Hematopoietic multipotent progenitor cell treated with erythropoietin and hydrocortisone succinate and interleukin-3 and kit ligand, for 6 days (in vitro differentiated cells): ENCODE measurements at places on chromosomes 1 and 21.
A peak's percentile ranks its signal among the peaks of the same experiment; 100 is the strongest.

GRCh38 chr21:32330784-32331311 lies 32.2 kb downstream of the MRAP start:
- DNase-seq = no peak

- no peak for DNase-seq
Observed at GRCh38 chr1:201251851-201252430, 31.4 kb upstream of the PKP1 start.

DNA sequence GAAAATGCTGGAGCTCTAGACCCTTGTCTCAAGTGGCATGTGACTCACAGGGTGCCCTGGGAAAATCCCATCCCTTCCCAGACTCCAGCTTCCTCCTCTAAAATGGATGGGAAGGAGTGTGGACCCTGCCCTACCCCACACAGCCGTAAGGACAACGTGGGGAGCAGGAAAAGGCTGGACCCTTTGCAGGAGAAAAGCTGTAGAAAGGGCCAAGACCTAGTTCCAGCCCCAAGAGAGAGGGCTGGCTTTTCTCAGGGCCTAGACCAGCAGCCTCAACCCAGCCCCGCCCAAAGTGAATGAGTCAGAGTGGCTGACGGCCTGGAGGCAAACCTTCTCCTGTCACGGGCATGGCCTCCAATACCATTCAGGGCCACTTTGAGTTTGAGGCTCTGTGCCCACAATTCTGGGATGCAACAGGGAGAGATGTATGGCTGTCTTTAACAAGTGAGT lies 1.1 kb downstream of the LAMB3 start:
- DNase-seq = peak; percentile 93

DNA sequence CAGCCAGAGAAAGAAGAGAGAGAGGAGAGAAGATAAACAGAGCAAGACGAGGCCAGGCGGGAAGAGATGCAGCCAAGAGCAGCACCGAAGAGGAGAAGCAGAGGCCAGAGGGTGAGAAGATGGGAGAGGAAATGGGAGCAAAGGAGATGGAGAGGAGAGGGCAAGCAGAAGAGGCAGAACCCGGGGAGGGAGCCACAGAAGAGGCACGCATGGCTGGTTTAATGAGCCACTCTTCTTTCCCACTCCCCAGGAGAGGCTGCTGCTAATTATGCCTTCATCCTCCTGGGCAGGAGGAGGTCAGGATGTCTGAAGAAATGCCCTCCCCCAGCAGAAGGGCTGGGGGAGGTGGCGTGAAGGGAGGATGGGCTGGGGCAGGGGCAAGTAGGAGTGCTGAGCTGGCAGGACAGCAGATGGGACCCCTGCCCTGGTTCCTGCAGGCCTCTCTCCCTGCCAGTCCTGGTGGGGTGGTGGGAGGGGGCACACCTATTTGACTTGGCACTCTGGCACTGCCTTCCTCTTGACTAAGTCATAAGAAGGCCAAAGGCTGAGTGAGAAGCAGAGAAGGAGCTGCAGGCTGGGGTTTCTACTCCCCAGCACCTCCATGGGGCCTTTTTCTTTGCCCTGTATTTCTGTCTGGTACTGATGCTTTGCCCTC lies 32.3 kb downstream of the KIRREL1 start:
- DNase-seq = no peak

- DNase-seq = no peak
Observed at GRCh38 chr1:147919896-147920295, 8.3 kb upstream of the GPR89B start.

DNA sequence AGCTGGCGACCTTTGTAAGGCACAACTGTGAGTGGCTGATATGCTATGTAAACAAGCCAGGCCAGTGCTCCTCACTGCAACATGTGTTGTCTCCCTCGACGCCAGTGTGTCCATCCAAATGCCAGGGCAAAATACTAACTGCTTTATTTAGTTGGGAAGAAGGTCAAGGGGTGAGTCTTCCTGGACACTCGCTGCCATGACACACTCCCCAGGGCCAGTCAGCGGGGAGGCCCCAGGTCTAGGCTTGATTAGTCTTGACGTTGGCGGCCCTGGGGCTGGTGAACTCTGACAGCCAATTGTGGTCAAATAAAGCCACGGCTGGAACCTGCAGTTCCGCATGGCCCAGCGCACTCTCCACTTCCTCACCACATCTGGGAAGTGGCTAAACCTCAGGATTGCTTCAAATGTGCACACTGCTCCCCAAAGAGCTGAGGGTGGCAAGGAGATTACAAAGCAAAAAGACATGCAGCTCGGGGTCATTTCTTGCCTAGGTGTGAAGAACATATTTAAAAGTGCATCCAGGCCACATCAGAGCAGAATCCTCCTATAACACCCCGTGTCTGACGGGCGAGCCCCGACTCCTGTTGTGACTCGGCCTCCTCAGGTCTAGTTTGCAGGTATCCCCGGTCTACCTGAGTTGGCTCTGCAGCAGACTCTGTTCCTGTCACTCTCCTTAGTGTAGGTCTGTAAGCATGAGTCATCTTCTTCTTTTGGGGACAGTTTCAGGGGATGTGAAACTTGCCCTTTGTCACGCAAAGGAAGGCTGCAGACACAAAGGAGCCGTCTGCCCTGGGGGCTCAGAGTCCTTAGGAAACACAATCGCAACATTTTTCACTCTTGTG lies 183.5 kb downstream of the RUNX1 start:
- peak; percentile 69 for DNase-seq

DNA sequence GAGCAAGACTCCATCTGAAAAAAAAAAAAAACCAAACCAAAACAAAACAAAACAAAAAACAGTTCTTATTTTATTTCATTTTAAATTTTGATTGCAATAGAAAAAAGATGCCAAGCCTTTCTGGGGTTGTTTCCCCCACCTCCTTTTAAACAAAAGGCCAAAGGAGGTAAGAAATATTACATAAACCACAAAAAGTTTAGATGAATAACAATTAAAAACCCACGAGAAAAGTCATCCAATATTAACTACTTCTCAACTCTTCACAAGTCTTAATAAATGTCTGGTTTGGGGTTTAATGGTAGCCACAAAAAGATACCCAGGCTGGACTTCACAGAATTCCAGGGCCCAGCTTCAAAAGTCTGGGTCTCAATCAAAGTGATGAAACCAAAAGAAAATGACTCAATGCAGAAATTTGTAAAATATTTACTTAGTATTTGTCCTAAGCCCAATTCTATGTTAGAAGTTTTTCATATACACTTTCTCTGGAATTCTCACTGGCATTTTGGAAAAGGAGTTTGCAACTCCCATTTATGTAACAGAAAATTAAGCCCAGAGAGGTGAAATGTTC lies 47.0 kb upstream of the SDC3 start:
- no peak for DNase-seq

DNA sequence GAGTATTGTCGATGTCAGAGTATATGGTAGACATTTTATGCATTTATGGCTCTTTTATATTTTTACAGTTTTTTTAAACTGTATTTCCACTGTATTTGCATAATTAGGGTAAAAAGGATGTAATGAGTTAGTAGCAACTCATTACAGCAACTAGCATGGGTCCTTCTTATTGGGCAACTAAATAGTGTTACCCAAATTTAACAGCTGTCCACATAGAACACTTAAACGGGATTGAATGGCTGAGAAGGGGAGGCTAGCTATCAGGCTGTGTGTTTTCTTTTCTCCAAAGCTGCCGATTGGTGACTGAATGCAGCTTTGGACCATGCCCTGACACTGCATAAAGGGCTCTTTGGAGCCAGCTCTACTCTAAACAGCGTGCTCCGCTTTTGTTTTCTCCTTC lies 75.4 kb downstream of the PTPRC start:
- DNase-seq = no peak

GRCh38 chr1:74357756-74358155 lies 122.6 kb downstream of the TNNI3K start:
- DNase-seq = no peak

GRCh38 chr1:151060007-151060656 lies at the start of gene MLLT11:
MLLT11 (plus strand) TSS chr1:151060397; CDS start chr1:151067225, 6,828 bp downstream.
- DNase-seq = peak; percentile 70

DNA sequence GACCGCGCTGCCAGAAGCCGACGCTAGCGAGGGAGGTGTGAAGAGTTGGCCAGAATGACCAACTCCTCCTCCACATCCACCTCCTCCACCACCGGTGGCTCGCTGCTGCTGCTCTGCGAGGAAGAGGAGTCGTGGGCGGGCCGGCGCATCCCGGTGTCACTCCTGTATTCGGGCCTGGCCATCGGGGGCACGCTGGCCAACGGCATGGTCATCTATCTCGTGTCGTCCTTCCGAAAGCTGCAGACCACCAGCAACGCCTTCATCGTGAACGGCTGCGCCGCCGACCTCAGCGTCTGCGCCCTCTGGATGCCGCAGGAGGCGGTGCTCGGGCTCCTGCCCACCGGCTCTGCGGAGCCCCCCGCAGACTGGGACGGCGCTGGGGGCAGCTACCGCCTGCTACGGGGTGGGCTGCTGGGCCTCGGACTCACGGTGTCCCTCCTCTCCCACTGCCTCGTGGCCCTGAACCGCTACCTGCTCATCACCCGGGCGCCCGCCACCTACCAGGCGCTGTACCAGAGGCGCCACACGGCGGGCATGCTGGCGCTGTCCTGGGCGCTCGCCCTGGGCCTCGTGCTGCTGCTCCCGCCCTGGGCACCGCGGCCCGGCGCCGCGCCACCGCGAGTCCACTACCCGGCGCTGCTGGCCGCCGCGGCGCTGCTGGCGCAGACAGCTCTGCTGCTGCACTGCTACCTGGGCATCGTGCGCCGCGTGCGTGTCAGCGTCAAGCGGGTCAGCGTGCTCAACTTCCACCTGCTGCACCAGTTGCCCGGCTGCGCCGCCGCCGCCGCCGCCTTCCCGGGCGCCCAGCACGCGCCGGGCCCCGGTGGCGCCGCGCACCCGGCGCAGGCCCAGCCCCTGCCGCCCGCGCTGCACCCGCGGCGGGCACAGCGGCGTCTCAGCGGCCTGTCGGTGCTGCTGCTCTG lies 1.2 kb downstream of the GPR88 start:
- peak; percentile 58 for DNase-seq

GRCh38 chr1:207328004-207328403 lies 6.5 kb downstream of the CD55 start:
- DNase-seq = peak; percentile 35

- peak; percentile 75 for DNase-seq
Observed at GRCh38 chr1:244450597-244451538, 841 bp downstream of the ADSS2 start.

- DNase-seq = no peak
Observed at GRCh38 chr1:245016700-245017099, 138.1 kb upstream of the KIF26B start.

DNA sequence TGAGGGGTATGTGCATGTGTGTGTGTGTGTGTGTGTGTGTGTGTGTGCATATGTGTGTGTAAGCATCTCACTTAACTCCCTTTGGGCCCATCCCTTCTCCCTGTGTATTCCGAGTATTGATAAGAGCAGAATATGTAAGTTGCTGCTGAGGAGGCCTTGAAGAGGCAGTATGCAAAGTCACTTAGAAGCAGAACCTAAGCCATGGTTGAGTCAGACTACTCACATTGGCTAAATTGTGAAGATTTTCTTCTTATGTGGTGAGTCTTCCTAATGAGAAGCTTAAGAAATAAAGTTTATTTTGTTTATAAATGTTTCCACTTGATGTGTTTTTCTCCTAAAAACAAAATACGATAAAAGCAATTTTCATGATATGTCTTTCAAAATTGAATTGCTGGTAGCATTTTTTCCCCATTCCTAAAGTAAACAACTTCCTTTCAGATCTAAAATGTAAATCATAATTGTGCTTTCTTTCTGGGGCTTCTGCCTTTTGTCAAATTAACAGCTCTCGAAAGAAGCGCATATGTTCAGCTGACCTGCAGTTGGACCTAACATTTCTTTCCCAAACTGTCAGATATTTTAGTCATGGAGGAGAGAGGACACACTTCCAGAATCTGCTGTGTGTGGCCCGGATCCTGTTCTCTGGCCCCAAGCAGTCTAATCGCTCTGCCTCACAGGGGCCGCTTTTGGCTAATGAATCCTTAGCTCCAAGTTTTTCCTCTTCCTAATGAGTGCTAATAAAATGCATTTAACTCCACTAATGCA lies 284.0 kb downstream of the DUSP10 start:
- no peak for DNase-seq
